ENCODE measurements at places on chromosomes 1 and 21. TPM values are rescaled to one million over a fixed set of nuclear protein-coding genes. Genes with fewer than 3 reads are reported as not detected.

- H3K4me3 ChIP-seq = no peak overlapping the region
- no peaks in the 10 kb centered on the region for H3K36me3 ChIP-seq
- no peaks in the 10 kb centered on the region for H3K4me1 ChIP-seq
- H3K27ac ChIP-seq = no peak overlapping the region
- H3K27me3 ChIP-seq = no peaks in the 10 kb centered on the region
These were observed 116.0 kb downstream of the ESRRG start for GRCh38 chr1:216607067-216607697.

- H3K27ac ChIP-seq = no peak overlapping the region
- no peaks in the 10 kb centered on the region for H3K27me3 ChIP-seq
- no peaks in the 10 kb centered on the region for H3K36me3 ChIP-seq
- no peak overlapping the region for H3K4me3 ChIP-seq
These were observed 8.8 kb downstream of the CDA start for GRCh38 chr1:20597650-20598049.

DNA sequence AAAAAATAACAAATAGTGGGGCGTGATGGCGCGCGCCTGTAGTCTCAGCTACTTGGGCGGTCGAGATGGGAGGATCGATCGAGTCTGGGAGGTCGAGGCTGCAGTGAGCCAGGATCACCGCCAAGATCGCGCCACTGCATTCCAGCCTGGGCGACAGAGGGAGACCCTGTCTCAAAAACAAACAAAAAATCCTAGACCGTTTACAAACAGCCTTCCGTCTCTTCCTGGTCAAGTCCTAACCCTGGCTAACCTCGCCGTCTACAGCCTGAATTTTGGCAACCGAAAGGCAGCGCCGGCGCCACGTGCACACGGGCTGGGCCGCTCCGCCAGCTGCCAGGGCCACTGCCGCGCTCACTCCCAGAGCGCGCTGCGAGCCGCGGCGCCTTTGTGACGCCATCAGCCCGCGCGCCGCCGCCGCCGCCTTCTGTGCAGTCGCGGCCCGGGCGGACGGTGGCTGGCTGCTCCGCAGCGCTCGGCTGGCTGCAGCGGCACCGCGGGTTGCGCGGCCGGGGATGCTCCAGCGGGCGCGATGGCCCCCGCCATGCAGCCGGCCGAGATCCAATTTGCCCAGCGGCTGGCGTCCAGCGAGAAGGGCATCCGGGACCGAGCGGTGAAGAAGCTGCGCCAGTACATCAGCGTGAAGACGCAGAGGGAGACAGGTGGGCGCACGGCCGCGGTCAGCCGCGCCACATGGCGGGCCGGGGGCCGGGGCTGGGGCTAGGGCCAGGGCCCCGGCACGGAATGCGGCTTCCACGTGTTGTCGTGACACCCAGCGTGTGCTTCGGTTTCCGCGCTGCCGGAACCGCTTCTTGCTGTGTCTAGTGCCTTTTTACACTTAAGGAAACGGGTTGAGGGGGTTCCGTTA is at the start of the genes HSF2BP and RRP1B:
Gene HSF2BP, minus strand, starts transcription at position 353 of the 865 bp plus-strand sequence. CDS start 1,392 bp downstream, outside the sequence.
Gene RRP1B, plus strand, starts transcription at position 425 of the 865 bp plus-strand sequence. Its CDS starts 105 bp downstream, at position 530.
- H3K4me1 ChIP-seq = peaks cover 26% of the 10 kb centered on the region
- DNase-seq = no peak
- H3K27ac ChIP-seq = peak within 1 kb of the TSS; percentile 72
- no peaks in the 10 kb centered on the region for H3K36me3 ChIP-seq
- no peaks in the 10 kb centered on the region for H3K27me3 ChIP-seq
- H3K4me3 ChIP-seq = peak within 1 kb of the TSS; percentile 73

- H3K4me3 ChIP-seq = no peak overlapping the region
- no peak for DNase-seq
- H3K27me3 ChIP-seq = no peaks in the 10 kb centered on the region
- H3K36me3 ChIP-seq = no peaks in the 10 kb centered on the region
- no peaks in the 10 kb centered on the region for H3K4me1 ChIP-seq
- H3K27ac ChIP-seq = no peak overlapping the region
These were observed 58.0 kb downstream of the KAZN start for GRCh38 chr1:14656384-14656937.

DNA sequence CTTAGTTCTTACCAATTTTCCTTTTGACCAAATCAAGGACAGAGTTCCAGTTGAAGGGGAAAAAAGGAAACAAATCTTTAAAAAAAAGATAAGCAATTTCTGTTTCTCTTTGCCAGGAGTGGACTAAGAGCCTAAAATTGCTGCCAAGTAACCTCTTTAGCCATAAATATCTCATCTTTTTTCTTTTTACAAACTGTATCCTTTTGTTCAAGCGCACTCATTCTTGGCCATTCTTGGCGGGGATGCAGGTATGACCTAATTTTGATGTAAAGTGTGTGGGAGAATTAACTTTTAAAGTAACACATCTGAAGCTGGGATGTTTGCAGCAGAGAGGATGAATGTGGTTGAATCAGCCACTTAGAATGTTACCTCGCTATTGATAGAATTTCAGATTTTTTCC is 13.4 kb upstream of the KIF1B start:
- no peak overlapping the region for H3K27ac ChIP-seq
- H3K4me3 ChIP-seq = no peak overlapping the region

GRCh38 chr1:17198476-17199258 is 6.3 kb upstream of the PADI1 start:
- H3K27ac ChIP-seq = no peak overlapping the region
- H3K27me3 ChIP-seq = no peaks in the 10 kb centered on the region
- DNase-seq = no peak
- no peaks in the 10 kb centered on the region for H3K36me3 ChIP-seq
- no peak overlapping the region for H3K4me3 ChIP-seq
- no peaks in the 10 kb centered on the region for H3K4me1 ChIP-seq

GSTM5 gene
- total RNA-seq = 6.9 TPM

NBL1 gene
- total RNA-seq = 77.0 TPM

GRCh38 chr1:206709322-206709721 is 24.6 kb downstream of the MAPKAPK2 start:
- no peaks in the 10 kb centered on the region for H3K36me3 ChIP-seq
- H3K27ac ChIP-seq = no peak overlapping the region
- no peak for DNase-seq
- no peaks in the 10 kb centered on the region for H3K27me3 ChIP-seq
